Neuronal stem cell (in vitro differentiated cells): ENCODE measurements at places on chromosomes 1 and 21.

DNA sequence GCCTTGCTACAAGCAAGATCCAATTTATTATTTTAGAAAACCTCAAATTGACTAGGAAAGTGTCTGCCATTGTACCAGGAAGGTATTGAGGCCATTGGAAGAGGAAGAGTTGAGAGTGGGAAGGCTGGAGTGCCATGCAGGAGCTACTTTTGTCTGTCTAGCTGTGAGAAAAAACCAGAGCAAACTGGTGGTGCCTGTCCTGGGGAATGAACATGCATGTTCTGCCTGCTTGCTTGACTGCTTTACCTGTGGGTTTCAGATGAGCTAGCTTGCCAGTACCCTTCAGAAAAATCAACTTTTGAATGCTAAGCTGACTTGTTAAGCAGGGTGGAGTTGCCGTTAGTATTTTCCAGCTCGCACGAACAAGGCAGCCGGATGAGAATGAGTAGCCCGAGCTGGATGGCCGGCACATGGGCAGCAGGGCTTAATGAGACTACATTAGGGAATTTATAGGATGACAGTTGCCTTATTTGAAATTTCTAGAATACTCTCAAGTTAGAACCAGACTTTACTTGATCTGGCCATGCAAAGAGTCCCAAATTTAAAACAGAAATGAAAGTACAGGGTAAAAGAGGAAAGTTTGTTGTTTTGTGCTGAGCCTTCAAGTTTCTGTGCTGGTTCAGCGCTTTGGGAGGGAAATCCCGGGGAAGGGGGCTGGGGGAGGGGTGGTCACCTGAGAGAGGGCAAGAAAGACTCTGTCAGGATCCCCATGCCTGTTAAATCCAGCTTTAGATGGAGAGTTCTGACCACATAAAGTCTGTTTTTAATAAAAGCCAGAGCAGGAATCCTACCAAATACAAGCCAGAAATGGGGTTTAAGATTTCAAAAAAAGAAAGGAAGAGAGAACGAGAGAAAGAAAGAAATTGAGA lies 29.6 kb upstream of the C1orf105 start:
- no peak overlapping the region for H3K4me3 ChIP-seq
- no peak overlapping the region for H3K27ac ChIP-seq
- H3K36me3 ChIP-seq, result no peaks in the 10 kb centered on the region
- no peak for DNase-seq

GRCh38 chr1:212691561-212692071 lies 8.0 kb downstream of the BATF3 start:
- H3K4me3 ChIP-seq, result no peak overlapping the region
- no peak for DNase-seq
- H3K27me3 ChIP-seq, result no peaks in the 10 kb centered on the region
- H3K27ac ChIP-seq, result no peak overlapping the region

DNA sequence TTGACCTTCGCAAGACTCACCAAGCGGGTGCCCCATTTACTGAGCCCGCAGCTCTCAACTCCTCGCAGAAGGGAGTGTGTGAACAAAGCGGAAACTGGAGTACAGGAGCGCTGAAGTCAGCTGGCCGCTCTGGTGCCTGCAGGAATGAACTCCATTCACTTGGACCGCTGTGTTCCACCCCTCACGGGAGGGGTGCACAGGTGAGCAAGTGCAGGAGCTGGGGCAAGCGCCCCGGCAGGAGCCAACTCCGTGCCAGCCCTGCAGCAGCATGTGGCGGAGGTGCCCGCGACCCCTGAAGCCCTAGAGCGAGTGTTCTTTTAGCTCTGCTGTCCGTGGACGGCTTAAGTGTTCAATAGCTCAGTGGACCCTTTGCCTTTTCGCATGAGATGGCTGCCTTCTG lies 471.6 kb upstream of the ADGRL4 start:
- no peaks in the 10 kb centered on the region for H3K36me3 ChIP-seq
- H3K4me1 ChIP-seq, result peaks cover 2% of the 10 kb centered on the region
- H3K4me3 ChIP-seq, result no peak overlapping the region
- no peak overlapping the region for H3K27ac ChIP-seq

DNA sequence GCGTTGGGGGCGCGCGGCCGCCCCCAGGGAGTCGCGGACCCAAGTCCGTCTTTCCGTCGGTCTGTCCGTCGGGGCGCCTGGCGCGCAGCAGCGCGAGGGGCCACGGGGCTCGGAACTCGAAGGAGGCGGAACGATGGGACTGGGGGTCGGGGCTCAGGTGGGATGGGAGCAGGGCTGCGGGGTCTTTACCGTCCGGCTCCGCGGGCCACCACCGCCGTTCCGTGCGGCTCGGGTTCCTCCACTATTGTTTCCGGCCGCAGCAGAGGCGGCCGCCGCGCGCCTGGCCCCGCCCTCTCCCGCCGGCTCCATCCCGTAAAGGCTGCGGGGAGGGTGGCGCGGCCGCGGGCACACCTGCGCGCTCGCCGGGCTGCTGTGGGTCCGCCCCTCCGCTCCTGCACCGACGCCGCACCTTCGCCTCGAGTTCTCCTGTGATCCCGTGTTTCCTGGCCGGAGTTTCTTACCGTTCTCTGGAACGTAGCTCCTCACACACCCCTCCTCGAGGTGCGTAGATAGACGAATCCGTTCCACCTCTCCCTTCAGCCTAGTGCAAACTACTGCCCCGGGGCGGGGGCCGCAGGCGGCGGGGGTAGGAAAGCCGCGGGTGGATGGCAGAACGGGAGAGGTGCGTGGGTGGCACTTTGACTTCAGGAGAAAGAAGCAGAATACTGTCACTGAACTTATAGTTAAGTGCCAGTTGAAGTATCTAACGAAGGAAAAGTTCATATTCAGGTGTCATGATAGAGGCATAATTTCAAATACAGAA lies at the start of gene C21orf91:
C21orf91 (minus strand) TSS at position 243 of the 763 bp plus-strand sequence. CDS start 1,038 bp downstream, outside the sequence.
- DNase-seq, result peak; percentile 78
- H3K4me1 ChIP-seq, result peaks cover 3% of the 10 kb centered on the region
- peak within 1 kb of the TSS; percentile 94 for H3K4me3 ChIP-seq
- no peaks in the 10 kb centered on the region for H3K27me3 ChIP-seq
- H3K27ac ChIP-seq, result peak within 1 kb of the TSS; percentile 87

- no peak for DNase-seq
- H3K36me3 ChIP-seq, result no peaks in the 10 kb centered on the region
- H3K4me3 ChIP-seq, result no peak overlapping the region
- H3K27ac ChIP-seq, result no peak overlapping the region
Measured at GRCh38 chr1:34083974-34084373, 81.1 kb downstream of the CSMD2 start.

DNA sequence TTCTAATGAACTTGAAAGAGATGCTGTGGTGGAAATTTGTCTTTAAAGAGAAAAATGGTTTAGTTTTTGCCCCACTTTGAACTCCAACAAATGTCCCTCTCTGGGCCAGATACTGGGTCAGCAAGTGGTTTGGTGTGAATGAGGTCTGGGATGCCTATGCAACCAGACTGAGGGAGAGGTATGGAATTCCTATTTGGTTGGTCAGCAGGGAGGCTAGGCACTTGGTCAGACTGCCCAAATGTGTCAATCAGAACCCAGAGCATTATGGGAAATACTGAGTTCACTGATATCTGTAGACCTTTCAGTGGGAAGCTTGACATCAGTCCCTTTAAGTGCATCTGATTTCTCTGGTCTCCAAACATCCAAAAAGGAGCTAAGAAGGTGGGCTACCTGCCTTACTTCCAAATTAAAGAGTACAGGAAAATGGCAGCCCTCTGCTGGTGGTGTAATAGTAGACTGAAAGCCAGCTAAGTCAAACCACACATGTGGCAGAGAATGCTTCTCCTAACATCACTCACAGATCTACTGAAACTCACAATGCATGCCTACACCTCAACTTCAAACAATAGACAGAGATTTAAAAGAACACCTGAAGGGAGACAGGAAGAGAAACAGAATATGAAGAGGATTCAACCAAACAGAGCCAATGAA lies 510.1 kb downstream of the PLA2G4A start:
- no peaks in the 10 kb centered on the region for H3K36me3 ChIP-seq
- DNase-seq, result no peak
- H3K4me1 ChIP-seq, result no peaks in the 10 kb centered on the region
- H3K27me3 ChIP-seq, result no peaks in the 10 kb centered on the region
- no peak overlapping the region for H3K4me3 ChIP-seq

DNA sequence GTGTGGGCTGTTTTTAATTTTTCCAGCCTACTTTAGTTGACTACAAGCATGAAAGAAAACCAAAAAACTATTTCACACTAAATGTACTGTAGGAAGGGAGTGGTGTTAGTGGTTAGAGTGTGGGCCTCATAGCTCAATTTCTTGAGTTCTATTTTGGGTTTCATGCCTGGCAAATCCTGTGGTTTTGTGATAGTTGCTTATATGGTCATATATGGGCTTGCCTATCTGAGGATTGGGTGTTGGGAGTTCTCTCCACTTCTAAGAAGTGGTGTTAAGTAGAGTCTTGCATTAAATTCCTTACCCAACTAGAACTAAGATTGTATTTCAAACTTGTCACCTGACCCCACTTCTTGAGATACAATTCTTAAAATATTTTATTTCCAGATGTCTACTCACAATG lies 37.8 kb upstream of the COL11A1 start:
- no peak for DNase-seq
- H3K4me3 ChIP-seq, result no peak overlapping the region
- no peak overlapping the region for H3K27ac ChIP-seq

GRCh38 chr1:221697923-221698425 lies 43.9 kb downstream of the DUSP10 start:
- H3K27me3 ChIP-seq, result no peaks in the 10 kb centered on the region
- H3K36me3 ChIP-seq, result no peaks in the 10 kb centered on the region
- no peak overlapping the region for H3K27ac ChIP-seq
- no peak overlapping the region for H3K4me3 ChIP-seq
- no peak for DNase-seq

DNA sequence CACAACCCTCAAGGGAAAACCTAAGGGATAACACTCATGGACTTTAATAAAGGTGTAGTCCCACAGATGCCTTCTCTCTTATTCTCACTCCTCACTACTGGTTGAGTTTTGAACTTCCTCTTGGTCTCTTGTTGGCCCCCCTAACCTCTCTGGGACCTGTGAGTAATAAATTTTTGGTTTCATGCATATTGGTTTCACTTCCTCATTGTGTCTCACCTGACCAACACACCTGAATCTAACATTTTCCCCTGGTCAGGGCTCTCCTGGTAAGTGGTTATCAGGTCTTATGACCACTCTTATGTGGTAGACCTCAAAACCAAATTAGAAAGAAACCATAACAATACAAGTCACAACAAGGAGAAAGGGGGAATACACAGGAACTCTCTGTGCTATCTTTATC lies 60.5 kb upstream of the PRMT6 start:
- no peaks in the 10 kb centered on the region for H3K4me1 ChIP-seq
- no peaks in the 10 kb centered on the region for H3K27me3 ChIP-seq
- no peaks in the 10 kb centered on the region for H3K36me3 ChIP-seq
- DNase-seq, result no peak
- H3K27ac ChIP-seq, result no peak overlapping the region
- no peak overlapping the region for H3K4me3 ChIP-seq

GRCh38 chr1:37661401-37661800 lies 26.7 kb upstream of the RSPO1 start:
- no peak overlapping the region for H3K4me3 ChIP-seq
- DNase-seq, result no peak
- H3K27ac ChIP-seq, result no peak overlapping the region
- no peaks in the 10 kb centered on the region for H3K36me3 ChIP-seq
- H3K4me1 ChIP-seq, result peaks cover 3% of the 10 kb centered on the region

GRCh38 chr21:16117331-16117730 lies 387.5 kb downstream of the USP25 start:
- no peaks in the 10 kb centered on the region for H3K36me3 ChIP-seq
- DNase-seq, result no peak
- peaks cover 8% of the 10 kb centered on the region for H3K4me1 ChIP-seq
- H3K27me3 ChIP-seq, result no peaks in the 10 kb centered on the region
- no peak overlapping the region for H3K4me3 ChIP-seq

DNA sequence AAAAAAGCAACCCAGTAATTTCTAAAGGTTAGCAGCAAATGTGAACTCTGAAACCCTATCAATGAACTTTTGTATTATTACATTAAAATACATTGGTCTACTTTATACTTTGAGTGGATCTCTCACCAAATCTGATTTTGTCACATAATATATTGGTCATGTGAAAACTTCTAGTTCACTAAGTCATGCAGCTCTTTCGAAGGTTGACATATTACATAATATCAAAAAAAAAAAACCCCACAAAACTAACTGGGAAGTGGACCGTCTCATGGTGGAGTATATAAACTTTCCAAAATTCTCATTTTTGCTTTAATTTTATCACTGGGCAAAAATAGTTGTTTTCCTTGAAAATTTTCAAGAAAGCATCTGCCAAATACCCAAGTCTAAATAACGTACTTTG lies 50.4 kb downstream of the GATAD2B start:
- no peak overlapping the region for H3K27ac ChIP-seq
- H3K4me3 ChIP-seq, result no peak overlapping the region
- H3K27me3 ChIP-seq, result no peaks in the 10 kb centered on the region
- no peaks in the 10 kb centered on the region for H3K4me1 ChIP-seq
- DNase-seq, result no peak

- H3K4me3 ChIP-seq, result no peak overlapping the region
- no peaks in the 10 kb centered on the region for H3K36me3 ChIP-seq
- H3K27ac ChIP-seq, result no peak overlapping the region
- no peaks in the 10 kb centered on the region for H3K27me3 ChIP-seq
- no peak for DNase-seq
- no peaks in the 10 kb centered on the region for H3K4me1 ChIP-seq
Measured at GRCh38 chr1:182718311-182718710, 33.9 kb upstream of the RGS8 start.

DNA sequence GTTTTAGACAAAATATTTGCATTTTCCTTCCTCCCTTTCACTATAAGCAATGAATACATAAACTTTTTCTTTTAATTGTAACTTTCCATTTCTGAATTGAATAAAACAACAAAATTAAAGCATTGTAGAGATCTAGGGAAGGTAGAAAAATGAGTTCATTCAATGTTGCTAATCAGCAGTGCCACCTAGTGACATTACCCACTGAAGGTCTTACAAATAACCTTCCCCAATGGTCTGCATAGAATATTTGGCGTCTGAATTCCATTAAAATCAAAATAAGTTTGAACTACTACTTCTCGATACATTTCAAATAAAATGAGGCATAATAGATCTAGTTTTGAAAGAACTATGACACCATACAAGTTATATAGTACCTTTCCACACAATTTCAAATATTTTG lies 19.6 kb downstream of the FH start:
- H3K4me1 ChIP-seq, result no peaks in the 10 kb centered on the region
- no peaks in the 10 kb centered on the region for H3K27me3 ChIP-seq
- peaks cover 97% of the 10 kb centered on the region for H3K36me3 ChIP-seq
- DNase-seq, result no peak
- H3K27ac ChIP-seq, result no peak overlapping the region

DNA sequence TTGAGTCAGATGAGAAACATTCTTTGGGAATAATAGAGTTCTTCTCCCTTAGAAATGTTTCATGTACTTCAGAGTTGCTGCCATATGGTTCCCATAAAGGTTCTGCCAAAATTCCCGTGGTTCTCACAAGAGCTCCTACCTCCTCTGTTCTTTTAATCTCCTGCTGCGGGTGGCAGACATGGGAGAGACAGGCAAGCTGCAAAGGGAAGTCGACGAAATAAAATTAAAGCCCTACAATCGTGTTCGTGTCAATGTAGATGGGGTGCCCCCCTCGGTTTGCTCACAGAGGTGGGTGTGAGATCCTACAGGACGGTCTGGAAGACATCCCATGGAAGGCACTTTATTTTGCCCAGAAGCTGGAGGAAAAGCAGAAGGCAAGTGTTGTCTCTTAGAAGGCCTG lies 276.0 kb downstream of the RWDD3 start:
- H3K36me3 ChIP-seq, result no peaks in the 10 kb centered on the region
- no peaks in the 10 kb centered on the region for H3K27me3 ChIP-seq
- H3K27ac ChIP-seq, result no peak overlapping the region
- no peak for DNase-seq
- H3K4me1 ChIP-seq, result no peaks in the 10 kb centered on the region

GRCh38 chr1:64150729-64151230 lies 52.6 kb upstream of the UBE2U start:
- no peak overlapping the region for H3K27ac ChIP-seq
- no peak for DNase-seq
- H3K4me3 ChIP-seq, result no peak overlapping the region
- no peaks in the 10 kb centered on the region for H3K36me3 ChIP-seq
